Mucosa of descending colon (tissue), 3 donors: ENCODE measurements at places on chromosomes 2 and 18. TPM values are rescaled to one million over a fixed set of nuclear protein-coding genes. Genes with fewer than 3 reads are reported as not detected.

DNA sequence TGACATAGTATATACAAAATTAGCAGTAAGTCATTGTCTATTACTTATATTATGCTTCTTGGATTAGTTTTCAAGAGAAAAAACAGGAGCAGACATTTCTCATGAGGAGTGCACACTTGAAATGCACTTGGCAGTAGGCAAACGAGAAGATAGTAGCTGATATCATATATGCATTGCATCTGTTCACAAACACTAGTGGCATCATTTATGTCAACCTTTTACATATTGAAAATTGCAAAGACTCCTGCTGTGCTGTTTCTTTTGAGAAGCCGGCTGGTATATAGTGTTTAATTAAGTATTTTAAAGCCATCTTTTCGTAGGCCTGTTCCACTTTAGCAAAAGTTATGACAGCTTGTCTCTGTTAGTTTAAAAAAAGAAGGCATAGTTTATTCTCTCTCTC is 58.4 kb upstream of the SLC8A1 start:
- DNase-seq: no peak

SPATS2L gene
- total RNA-seq: 232 TPM

DNA sequence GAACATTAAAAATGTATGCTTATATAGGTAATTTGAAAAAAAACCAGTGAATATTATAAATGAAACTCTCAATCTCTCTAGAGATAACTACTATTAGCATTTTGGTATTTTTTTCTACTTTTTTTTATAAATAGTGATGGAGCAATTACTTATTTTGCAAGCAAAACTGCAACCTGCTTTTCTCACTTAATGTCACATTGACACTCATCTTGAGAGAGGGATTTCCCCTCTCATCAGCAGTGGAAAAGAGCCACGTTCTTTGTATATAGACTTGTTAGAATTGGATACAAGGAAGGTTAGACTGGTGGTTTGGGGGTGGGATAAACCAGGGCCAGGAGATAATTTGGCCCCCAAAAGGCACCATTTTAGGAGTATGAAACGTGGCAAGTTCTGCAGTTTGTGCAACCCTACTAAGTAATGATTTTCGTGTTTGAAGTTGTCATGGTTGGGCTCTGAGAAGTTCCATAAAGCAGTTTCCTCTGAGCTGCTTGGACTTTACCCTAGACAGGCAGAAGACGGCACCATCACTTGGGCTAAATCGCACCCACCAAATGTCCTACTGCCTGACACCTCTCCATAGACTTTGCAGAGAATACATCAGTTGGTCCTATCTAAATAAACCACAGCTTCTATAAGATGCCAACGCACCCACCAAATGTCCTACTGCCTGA is 194.0 kb downstream of the ACTR3 start:
- DNase-seq: no peak

TUBB8B gene
- total RNA-seq: 0.55 TPM

DNA sequence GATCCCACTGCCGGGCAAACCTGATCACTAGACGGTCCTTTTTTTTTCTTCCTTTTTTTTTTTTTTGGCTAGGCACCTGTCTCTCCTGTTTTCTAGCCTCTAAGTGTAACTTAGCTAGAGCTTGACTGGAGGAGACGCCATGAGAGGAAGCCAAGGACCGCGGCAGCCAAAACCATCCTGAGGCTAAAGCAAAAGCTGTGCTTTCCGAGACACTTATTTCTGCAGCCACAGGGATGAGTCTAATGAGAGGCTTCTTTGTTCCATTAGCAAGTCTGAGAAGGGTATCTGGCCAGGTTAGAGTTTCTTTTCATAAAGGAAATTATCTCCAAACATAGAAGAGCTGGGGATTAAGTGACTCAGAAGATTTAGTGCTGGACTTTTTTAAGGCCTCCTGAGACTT is 7.3 kb upstream of the CXCR4 start:
- DNase-seq: no peak

GRCh38 chr2:241541564-241542277 is 16.8 kb upstream of the BOK start:
- DNase-seq: no peak

GRCh38 chr18:9428301-9428706 is 47.0 kb upstream of the RALBP1 start:
- no peak for DNase-seq

DYNAP gene
- not detected for total RNA-seq

C1QL2 gene
- total RNA-seq: not detected

DNA sequence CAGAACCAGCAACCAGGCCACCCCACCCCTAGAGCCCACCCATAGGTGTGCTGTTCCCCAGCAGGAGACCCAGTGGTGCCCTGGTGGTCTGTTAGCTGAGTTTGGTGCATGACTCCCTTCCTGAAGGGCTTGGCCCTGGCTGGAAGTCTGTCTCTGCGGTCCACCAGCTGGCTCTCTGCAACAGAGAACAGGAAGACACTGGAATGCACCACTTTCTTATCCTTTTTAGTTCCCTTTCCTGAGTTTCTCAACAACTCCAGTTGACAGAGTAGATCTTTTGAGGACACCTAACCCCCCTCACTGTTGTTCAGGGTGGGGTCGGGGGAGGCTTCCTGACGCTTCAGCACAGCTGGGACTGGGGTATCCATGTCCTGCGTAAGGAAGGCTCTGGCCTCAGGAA is 11.9 kb upstream of the RPL37A start:
- no peak for DNase-seq

DNA sequence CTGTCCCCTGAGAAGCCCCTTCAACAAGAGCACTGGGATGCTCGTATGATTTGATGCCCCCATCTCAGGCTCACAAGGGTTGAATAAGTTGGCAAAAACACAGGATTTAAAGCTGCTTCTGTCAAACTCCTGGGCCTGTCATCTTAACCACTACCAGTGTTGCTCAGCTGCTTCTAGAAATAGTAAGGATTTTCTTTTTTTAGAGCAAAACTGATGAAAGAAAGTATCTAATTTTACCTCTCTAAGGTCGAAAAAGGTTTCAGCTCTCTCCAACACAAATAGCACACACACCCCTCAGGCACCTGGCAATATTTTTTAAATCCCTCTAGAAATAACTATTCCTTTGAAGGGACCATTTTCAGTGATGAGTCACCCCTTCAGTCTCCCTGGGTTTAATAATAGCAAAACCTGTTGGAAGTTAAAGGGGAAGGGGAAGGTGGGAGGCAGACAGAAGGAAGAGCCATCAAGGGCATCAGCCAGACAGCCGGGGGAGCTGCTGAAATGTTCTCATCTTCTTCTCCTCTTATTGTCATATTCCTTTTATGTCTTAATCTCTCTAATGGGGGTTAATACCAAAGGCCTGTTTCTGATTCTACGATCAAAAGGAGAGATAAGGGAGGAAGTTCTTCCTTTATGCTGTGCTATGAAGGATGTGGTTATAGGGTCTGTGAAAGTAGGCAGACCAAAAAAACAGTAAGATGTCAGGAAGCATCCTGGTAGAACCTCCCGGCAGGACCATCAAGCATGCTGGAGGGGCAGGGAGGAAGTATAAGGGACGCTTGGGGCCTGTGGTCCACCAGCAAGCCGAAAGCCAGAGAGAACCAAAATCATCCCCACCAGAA is 31.9 kb upstream of the SLC35G4 start:
- no peak for DNase-seq
